ENCODE measurements at places on chromosomes 7 and 10.

DNA sequence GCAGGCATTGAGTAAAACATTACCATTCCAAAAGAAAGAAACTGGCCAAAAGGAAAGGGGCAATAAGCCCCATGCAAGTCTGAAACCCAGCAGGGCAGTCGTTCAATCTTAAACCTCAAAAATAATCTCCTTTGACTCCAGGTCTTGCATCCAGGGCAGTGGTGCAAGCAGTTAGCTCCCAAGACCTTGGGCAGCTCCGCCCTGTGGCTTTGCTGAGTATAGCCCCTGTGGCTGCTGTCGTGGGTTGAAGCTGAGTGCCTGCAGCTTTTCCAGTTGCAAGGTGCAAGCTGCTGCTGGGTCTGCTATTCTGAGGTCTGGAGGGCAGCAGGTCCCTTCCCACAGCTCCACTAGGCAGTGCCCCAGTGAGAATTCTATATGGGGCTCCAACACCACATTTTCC lies 580.1 kb upstream of the AUTS2 start:
- no peak for DNase-seq

DNA sequence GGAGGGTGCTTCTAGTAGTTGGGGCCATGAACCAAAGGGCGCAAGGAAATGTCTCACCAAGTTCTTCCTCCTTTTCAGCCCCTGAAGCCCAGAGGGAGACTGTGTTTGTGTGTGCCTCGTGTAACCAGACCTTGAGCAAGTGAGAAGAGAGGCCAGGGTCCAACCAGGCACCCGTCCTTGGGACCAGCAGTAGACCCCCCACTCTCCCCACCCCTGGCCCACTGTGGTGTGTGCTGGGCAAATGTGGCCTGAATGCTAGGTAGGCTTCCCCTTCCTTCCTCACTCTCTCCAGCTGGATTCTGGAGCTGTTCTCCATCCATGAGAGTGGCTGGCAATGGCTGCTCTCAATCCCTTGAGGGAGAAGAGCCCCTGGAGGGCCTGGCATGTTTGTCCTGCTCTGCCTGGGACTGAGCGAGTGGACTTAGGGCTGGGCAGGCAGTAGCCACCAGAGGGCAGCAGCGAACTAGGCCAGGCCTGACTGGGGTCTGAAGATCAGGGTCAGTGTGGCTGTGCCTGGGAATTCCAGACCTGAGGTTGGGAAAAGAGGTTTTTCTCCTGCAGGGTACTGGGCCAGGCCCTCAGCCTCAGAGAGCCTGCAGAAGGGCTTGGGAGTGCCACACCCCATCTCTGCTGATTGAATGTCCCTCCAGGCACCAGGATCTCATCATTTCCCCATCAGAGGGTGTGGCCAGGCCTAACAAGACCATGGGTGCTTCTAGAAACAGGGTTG lies 12.5 kb downstream of the SFRP5 start:
- peak; percentile 85 for DNase-seq

DNA sequence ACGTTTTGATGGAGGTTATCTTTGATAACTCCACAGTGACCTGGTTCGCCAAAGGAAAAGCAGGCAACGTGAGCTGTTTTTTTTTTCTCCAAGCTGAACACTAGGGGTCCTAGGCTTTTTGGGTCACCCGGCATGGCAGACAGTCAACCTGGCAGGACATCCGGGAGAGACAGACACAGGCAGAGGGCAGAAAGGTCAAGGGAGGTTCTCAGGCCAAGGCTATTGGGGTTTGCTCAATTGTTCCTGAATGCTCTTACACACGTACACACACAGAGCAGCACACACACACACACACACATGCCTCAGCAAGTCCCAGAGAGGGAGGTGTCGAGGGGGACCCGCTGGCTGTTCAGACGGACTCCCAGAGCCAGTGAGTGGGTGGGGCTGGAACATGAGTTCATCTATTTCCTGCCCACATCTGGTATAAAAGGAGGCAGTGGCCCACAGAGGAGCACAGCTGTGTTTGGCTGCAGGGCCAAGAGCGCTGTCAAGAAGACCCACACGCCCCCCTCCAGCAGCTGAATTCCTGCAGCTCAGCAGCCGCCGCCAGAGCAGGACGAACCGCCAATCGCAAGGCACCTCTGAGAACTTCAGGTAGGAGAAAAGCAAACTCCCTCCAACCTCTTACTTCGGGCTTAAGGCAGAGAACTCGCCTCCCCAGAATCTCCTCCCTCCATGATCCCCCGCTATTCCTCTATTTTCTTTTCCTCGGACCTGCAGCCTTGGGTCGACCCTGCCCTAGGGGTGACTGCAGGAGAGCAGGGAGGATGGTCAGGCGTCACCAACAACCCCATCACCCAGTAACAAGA lies at the start of gene SERPINE1:
TSS of gene SERPINE1 (plus strand) at position 454 of the 809 bp plus-strand sequence. CDS start 1,290 bp downstream, outside the sequence.
- peak; percentile 64 for DNase-seq

DNA sequence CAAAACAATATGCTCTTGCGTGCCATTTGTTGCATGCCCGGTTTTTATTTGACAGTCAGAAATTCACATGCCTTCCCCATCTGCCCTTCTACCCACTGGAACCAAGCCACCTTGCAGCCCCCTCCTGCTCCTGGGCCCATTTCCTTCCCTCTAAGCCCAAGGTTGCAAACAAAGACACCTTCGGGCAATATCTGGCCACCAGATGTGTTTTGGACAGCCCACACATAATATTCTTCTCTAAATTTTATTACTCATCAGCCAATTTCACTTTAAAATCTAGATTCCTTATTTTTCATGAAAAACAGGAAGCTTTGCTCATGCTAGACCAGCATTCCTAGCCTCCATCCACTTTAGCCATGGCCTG lies 18.2 kb upstream of the C10orf105 start:
- no peak for DNase-seq

GRCh38 chr10:10844251-10844650 lies 173.4 kb upstream of the CELF2 start:
- DNase-seq = no peak

GRCh38 chr7:28407651-28408050 lies 4.7 kb upstream of the CREB5 start:
- no peak for DNase-seq

GRCh38 chr10:124978376-124978725 lies 36.4 kb downstream of the ZRANB1 start:
- DNase-seq = no peak

GRCh38 chr10:119755446-119755845 lies 29.6 kb downstream of the INPP5F start:
- DNase-seq = no peak

DNA sequence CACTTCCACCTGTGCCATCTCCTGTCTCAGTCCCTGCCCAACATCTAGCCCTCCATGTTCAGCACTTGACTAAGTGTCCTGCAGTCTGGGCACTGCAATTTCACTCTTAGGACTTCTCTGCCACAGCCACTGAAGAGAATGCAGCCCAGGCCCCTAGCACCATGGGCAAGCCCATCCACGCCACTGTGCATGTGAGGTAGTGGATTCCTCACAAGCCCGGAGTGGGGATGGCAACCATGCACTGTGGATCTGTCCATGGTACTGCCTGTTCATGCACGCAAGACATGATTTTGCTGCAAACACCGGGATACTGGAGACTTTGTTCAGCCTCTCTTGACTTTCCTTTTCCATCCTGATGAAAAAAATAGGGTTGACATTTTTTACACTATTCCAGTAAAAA lies 12.3 kb downstream of the DDC start:
- DNase-seq = no peak

GRCh38 chr7:116544487-116544886 lies 19.7 kb downstream of the CAV1 start:
- no peak for DNase-seq

DNA sequence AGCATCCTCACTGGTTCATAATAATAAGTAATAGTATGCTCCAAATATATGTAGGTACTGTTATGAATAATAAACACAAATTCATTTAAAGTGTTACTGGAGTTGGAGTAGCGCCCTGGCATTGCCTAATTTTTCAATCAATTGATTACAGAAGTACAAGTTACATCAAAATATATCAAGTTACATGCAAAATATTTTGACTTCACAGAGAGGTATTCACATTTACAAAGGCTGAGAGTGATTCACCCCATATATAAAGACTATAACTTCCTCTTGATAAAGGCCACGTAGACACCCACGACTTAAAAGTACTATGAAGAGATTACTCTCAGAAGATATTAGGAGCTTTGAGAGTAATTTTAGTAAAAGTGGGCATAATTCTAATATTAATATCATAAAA lies 13.6 kb upstream of the COL17A1 start:
- no peak for DNase-seq

GRCh38 chr10:131654471-131655087 lies 246.2 kb upstream of the PPP2R2D start:
- DNase-seq = no peak

- no peak for DNase-seq
Observed at GRCh38 chr7:32905175-32905662, 13.7 kb upstream of the KBTBD2 start.

DNA sequence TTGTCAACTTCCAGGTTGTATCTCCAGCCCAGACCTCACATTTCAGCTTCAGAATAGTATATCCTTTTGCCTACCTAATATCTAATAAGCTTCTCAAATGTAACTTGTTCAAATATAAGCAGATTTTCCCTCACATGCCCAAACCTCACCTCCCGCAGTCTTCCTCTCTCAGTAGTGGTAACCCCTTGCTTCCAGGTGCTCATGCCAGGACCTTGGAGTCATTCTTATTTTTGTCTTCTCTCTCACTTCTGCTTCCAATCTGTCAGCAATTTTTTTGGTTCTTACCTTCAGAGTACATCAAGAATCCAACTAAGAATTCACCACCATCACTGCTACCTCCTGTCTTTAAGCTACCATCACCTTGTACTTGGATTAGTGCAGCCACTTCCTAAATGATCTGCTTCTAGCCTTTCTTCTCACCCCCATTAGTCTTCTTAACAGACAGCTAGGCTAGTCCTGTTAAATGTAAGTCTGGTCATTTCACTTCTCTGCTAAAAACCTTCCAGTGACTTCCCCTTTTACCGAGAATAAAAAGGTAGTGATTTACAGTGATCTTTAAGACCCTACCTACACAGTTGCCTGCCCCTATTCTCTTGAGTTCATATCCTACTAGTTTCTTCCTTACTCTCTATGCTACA lies 14.0 kb downstream of the ANKIB1 start:
- DNase-seq = no peak

- DNase-seq = no peak
Observed at GRCh38 chr10:20265146-20265545, 448.9 kb downstream of the PLXDC2 start.

GRCh38 chr7:108711611-108712010 lies 141.9 kb downstream of the DNAJB9 start:
- no peak for DNase-seq

- DNase-seq = no peak
Observed at GRCh38 chr10:128833671-128834070, 633.4 kb upstream of the MGMT start.

DNA sequence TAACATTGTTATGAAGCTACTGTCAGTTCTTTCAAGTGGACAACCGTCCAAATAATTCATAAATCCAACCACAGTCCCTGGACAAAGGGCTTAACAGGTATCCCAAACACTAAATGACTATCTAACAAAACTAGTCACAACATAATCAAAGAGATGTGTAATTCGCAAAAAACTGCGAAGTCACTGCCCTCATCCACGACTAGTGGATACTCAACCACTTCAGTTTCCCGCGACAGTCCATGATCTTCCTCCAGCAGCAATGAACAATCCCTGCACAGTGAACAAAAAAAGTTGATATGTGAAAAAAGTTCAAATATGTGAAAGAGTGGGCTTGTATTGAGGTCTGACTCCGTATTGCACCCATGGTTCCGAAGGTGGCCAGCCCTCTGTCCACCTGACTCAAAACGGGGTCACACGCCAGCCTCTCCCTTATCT lies 287 bp downstream of the DCLRE1A start:
- no peak for DNase-seq

DNA sequence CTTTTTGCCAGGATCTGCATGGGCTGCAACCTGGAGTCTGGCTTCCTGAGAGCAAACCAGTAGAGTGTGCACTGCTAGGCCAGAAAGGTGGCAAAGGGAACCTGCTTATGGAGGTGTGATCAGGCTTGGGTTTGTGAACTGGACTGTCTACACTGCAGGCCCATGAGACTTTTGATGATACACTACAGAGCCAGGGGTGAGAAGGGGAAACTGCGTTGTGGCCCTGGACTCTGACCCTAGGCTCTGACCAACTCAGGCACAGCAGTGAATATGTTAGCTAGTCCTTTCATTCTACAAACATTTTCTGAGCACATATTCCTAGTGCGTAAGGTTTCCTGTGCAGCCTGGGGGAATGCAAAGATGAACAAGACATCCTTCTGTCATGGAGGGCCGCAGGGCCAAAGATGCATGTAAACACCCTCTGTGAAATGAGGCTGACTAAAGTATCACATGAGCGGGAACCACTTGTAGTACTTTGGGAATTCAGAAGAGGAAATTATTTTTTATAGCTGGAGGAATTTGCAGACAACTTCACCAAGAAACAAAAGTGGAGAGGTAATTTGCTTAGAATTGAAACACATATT lies 63.8 kb upstream of the HPS1 start:
- DNase-seq = no peak

GRCh38 chr10:98139431-98139830 lies 5.0 kb downstream of the R3HCC1L start:
- DNase-seq = no peak
